Lung (tissue), 17 donors: ENCODE measurements at places on chromosomes 11 and 22. TPM values are rescaled to one million over a fixed set of nuclear protein-coding genes. Genes with fewer than 3 reads are reported as not detected.

- no peak overlapping the region for H3K27ac ChIP-seq
- H3K36me3 ChIP-seq, result no peaks in the 10 kb centered on the region
- H3K4me3 ChIP-seq, result no peak overlapping the region
- DNase-seq, result no peak
- H3K4me1 ChIP-seq, result peaks cover 10% of the 10 kb centered on the region
Observed at GRCh38 chr11:130308059-130308458, 6.7 kb downstream of the ZBTB44 start.

- H3K4me3 ChIP-seq, result no peak within 1 kb of the TSS
- no peaks in the 10 kb centered on the region for H3K36me3 ChIP-seq
- DNase-seq, result no peak
- peak within 1 kb of the TSS; percentile 76 for H3K27ac ChIP-seq
- H3K4me1 ChIP-seq, result no peaks in the 10 kb centered on the region
Observed at GRCh38 chr22:30266445-30267381, at the start of gene OSM. TSS of gene OSM (minus strand) at chr22:30266851. CDS start at chr22:30266799, 52 bp downstream.

GRCh38 chr11:116412118-116412889 is 360.5 kb downstream of the BUD13 start:
- H3K4me1 ChIP-seq, result no peaks in the 10 kb centered on the region
- H3K27me3 ChIP-seq, result no peaks in the 10 kb centered on the region
- H3K4me3 ChIP-seq, result no peak overlapping the region

GRCh38 chr11:6825231-6825744 is 20.2 kb upstream of the OR10A5 start:
- no peak overlapping the region for H3K4me3 ChIP-seq
- DNase-seq, result no peak
- H3K36me3 ChIP-seq, result no peaks in the 10 kb centered on the region
- no peaks in the 10 kb centered on the region for H3K4me1 ChIP-seq
- H3K27me3 ChIP-seq, result no peaks in the 10 kb centered on the region

GRCh38 chr11:32885556-32885955 is 7.1 kb upstream of the QSER1 start:
- no peak overlapping the region for H3K4me3 ChIP-seq
- H3K4me1 ChIP-seq, result no peaks in the 10 kb centered on the region
- no peaks in the 10 kb centered on the region for H3K36me3 ChIP-seq
- no peak overlapping the region for H3K27ac ChIP-seq
- no peaks in the 10 kb centered on the region for H3K27me3 ChIP-seq

- H3K36me3 ChIP-seq, result no peaks in the 10 kb centered on the region
- no peaks in the 10 kb centered on the region for H3K27me3 ChIP-seq
- no peak within 1 kb of the TSS for H3K4me3 ChIP-seq
Observed at GRCh38 chr11:1997755-1998154, at the start of gene H19. TSS of gene H19 (minus strand) at chr11:1997842.

GRCh38 chr11:68032997-68033707 is 2.7 kb downstream of the NDUFS8 start:
- peaks cover 8% of the 10 kb centered on the region for H3K4me1 ChIP-seq
- no peaks in the 10 kb centered on the region for H3K27me3 ChIP-seq
- peaks cover 5% of the 10 kb centered on the region for H3K36me3 ChIP-seq
- no peak overlapping the region for H3K4me3 ChIP-seq
- no peak for DNase-seq

- DNase-seq, result no peak
- H3K36me3 ChIP-seq, result no peaks in the 10 kb centered on the region
- no peaks in the 10 kb centered on the region for H3K4me1 ChIP-seq
- H3K4me3 ChIP-seq, result no peak overlapping the region
- H3K27me3 ChIP-seq, result no peaks in the 10 kb centered on the region
Observed at GRCh38 chr11:134543241-134543640, 131.2 kb upstream of the B3GAT1 start.

GRCh38 chr11:66289548-66290329 is 796 bp upstream of the YIF1A start:
- peaks cover 12% of the 10 kb centered on the region for H3K4me1 ChIP-seq
- H3K36me3 ChIP-seq, result peaks cover 12% of the 10 kb centered on the region
- DNase-seq, result peak; percentile 89
- H3K27me3 ChIP-seq, result peaks cover 23% of the 10 kb centered on the region
- peak overlapping the region; percentile 55 for H3K4me3 ChIP-seq
- H3K27ac ChIP-seq, result peak overlapping the region; percentile 92

DNA sequence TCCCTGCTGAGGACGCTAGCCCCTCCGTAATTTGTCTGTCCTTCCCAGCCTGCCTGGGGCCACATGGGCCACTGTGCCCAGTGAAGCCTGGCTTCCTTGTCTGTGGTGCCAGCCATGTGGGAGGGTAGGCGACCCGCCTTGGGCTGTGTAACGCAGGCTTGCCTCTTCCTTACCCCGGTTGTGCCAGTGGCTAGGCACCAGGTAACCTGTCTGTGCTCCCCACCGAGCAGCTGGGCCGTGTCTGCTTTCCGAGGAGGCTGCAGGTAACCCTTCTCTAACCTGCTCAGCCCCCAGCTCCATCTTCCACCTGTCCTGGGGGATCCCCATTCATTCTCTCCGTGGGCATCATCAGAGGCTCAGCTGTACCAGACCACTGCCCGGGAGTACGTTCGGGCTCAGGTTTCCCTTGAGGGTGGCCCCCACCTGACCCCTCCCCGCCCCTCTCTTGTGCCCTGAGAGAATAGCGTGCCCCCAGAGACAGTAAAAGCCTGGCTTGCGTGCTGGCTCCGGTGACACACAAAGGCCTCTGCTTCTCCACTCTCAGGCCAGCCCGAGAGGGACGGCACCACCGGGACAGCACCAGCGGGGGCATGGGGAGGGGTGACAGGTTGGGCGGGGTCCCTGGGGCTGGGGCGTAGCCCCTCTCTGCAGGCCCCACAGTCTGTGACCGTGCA is 79.1 kb downstream of the CDKN1C start:
- H3K4me3 ChIP-seq, result no peak overlapping the region
- H3K27me3 ChIP-seq, result no peaks in the 10 kb centered on the region
- H3K27ac ChIP-seq, result no peak overlapping the region
- H3K4me1 ChIP-seq, result peaks cover 50% of the 10 kb centered on the region
- DNase-seq, result no peak
- no peaks in the 10 kb centered on the region for H3K36me3 ChIP-seq

DNA sequence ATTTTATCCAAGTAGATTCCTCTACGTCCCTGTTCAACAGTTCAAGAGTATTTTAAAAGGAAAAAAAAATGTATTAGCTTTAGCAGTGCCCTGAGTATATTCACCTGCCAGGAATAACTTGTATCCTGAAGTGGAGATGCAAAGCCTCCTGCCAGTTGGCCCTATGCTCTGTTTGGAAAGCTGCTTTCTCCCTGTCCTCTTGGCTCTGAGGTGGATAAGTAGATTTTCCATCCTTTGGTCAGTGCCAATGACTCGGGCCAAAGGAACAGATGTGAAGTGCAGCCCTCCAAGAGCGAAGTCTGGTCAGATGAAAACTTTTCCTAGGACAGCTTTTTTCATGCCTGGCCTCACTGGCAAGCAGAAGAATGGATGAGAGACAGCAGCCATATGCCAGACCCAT is 839.9 kb upstream of the TENM4 start:
- DNase-seq, result no peak
- H3K27ac ChIP-seq, result no peak overlapping the region
- H3K4me1 ChIP-seq, result peaks cover 4% of the 10 kb centered on the region
- H3K36me3 ChIP-seq, result no peaks in the 10 kb centered on the region
- H3K4me3 ChIP-seq, result no peak overlapping the region

DNA sequence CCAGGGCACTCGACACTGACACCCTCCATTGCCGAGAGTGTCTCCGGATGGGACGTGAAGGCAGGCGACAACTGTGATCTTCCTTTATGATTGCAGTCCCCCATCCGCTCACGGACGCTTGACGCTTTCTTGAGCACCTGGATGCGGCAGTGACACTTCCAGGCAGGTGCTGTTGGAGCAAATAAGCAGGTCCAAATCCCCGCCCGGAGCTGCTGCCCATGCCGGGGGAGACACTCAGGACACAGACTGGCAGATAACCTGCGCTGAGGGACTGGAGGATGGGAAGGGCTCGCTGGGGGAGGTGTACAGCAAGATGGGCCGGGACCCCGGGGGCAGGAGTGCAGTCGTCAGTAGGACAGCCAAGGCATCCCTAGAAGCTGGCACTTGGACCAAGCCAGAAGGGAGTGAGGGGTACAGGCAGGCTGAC is 1403.5 kb downstream of the BRD1 start:
- no peak for DNase-seq
- H3K27ac ChIP-seq, result no peak overlapping the region
- H3K27me3 ChIP-seq, result no peaks in the 10 kb centered on the region
- H3K36me3 ChIP-seq, result no peaks in the 10 kb centered on the region
- H3K4me3 ChIP-seq, result no peak overlapping the region

DNA sequence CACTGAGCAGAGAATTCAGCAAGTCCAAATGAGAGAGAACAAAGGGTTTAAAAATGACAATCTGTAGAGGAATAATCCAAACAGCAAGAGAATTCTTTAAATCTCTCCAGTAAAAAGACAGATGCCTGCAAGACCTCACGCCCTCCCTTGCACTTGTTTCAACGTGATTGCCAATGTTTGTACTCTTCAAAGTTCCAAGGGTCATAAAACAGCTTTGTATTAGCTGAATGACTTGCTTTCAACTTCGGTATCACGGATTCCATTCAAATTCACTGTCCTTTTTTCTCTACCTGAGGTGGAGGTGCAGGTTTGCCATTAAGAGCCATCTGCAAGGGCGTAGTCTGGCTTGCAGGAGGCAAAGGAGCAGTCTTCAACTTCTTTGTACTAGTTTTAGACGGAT is 41.1 kb upstream of the CHRNA10 start:
- DNase-seq, result no peak
- H3K27ac ChIP-seq, result no peak overlapping the region
- no peaks in the 10 kb centered on the region for H3K4me1 ChIP-seq
- peaks cover 52% of the 10 kb centered on the region for H3K36me3 ChIP-seq
- H3K4me3 ChIP-seq, result no peak overlapping the region
- H3K27me3 ChIP-seq, result no peaks in the 10 kb centered on the region

DNA sequence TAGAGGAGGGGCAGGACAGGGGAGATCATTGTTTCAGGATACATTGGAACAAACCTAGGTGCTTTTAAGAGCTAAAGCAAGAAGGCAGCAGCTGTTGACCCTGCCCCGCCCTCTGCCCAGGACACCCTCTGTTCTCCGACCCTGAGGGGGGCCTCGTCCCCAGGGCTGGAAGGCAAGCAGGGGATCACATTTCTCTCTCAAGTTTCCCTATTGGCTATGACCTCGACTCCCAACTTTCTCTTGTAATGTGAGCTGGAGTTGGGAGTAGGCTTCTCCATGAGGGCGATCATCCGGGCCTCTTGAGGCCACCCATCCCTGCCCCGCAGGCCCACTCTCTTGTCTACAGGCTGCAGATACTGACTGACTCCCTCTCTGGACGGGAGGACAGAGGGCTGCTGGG is 37.7 kb downstream of the DSCAML1 start:
- no peaks in the 10 kb centered on the region for H3K27me3 ChIP-seq
- no peaks in the 10 kb centered on the region for H3K36me3 ChIP-seq
- no peaks in the 10 kb centered on the region for H3K4me1 ChIP-seq
- H3K27ac ChIP-seq, result no peak overlapping the region
- DNase-seq, result no peak

DNA sequence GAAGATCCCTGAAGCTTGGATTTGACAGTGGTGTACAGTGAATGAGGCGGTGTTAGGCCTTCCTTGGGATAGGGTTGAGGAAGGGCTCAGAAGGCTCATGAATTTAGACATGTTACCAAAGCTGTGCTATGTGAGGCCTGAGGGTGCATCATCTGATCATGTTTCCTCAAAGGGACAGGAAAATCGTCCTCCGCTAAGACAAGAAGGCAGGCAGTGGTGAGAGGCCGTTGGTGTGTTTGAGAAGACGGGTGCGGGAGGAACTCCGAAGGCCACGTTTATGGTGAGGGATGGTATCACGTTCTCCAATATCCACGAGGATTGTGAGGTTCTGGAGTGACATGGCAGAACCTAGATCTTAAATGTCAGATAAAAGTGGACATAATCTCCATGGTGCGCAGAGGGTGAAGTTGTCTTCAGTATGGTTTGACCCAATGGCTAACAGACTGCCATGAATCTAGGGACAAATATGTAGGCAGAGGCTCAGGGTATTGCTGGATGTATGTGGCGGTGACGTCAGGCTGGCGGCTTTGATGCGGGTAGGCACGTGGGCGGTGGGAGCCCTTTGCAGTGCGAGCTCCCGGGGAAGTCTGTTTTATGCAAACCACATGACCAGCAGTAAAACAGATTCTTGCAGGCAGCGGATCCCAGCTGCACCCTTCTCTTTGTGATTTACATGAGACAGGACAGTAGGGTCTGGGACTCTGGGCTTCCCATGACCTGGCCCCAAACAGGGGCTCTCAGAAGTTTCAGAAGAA is 242.3 kb upstream of the B3GAT1 start:
- no peak for DNase-seq
- H3K27ac ChIP-seq, result no peak overlapping the region
- H3K4me1 ChIP-seq, result no peaks in the 10 kb centered on the region
- H3K4me3 ChIP-seq, result no peak overlapping the region

DNA sequence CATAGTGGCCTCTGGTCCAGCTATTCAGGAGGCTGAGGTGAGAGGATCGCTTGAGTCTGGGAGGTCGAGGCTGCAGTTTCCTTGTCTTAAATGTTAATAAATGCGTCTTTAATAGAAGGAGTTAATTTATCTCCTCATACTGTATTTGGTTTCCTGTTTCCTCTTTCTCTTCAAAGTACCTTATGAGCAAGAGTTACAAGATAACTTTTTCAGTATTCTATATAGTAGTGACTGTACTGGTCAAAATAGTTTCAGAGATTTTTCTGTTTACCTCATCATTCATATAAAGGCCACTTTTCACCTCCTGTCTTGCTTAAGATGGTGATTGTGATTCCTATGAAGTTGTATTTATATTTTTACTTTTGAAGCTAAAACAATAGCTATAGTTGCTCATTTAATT is 50.9 kb downstream of the MCAM start:
- no peaks in the 10 kb centered on the region for H3K27me3 ChIP-seq
- H3K27ac ChIP-seq, result no peak overlapping the region
- H3K36me3 ChIP-seq, result no peaks in the 10 kb centered on the region
- no peak for DNase-seq
- H3K4me1 ChIP-seq, result peaks cover 20% of the 10 kb centered on the region

GRCh38 chr11:70755410-70756158 is 357.3 kb downstream of the CTTN start:
- H3K27me3 ChIP-seq, result no peaks in the 10 kb centered on the region
- H3K36me3 ChIP-seq, result no peaks in the 10 kb centered on the region
- H3K4me3 ChIP-seq, result no peak overlapping the region
- peaks cover 3% of the 10 kb centered on the region for H3K4me1 ChIP-seq

Gene AMOTL1
- 68.5 TPM for total RNA-seq

Gene OVOL1
- 0.77 TPM for total RNA-seq

Gene GLYATL1
- 0.31 TPM for total RNA-seq

Gene MEI1
- 3.4 TPM for total RNA-seq

Gene OSM
- total RNA-seq, result 1.8 TPM

Gene OR10D3
- total RNA-seq, result not detected

Gene MIAT
- total RNA-seq, result 5.0 TPM

Gene OR52N4
- total RNA-seq, result 0.26 TPM
